ENCODE measurements at places on chromosomes 3 and 15.

DNA sequence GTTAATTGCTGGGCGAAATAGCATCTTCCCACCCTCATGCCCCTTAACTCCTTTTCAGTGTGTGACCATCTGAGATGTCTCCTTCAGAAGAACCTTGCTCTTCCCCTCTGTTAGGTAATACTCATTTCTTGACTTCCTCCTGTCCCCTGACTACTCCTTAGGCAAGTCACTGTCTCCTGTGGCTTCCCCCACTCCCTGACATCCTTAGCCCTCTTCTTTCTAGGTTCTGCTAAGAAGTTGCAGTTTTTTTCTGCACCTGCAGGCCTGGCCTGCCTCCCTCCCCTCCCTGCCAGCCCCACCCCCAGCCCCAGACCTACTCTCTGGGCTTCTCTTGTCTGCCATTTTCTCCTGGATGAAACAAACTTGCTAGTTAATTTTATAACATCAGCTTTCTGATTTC is 15.2 kb upstream of the EID1 start:
- DNase-seq = no peak

DNA sequence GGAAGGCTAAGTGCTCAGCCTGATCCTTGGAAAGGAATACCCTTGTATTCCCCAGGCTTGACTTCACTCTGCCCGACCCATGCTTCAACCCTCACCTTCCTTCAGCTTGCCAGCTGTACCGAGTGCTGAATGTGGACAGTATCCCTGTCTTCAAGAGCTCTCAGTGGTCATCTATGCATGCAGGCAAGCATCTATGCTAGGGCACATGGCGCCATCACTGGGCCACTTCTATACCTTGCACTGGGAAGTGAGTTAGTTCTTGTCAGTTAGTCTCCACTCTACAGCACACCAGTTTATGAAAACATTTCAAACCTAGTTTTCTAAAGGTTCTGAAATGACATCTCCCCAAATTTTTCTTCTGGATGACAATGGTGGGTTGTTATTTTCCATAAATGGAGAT is 82.0 kb upstream of the MYRIP start:
- DNase-seq = no peak

- DNase-seq = peak; percentile 2
Measured at GRCh38 chr15:42593143-42593542, 17.7 kb downstream of the STARD9 start.

- DNase-seq = peak; percentile 16
Measured at GRCh38 chr15:38563723-38564519, 693 bp downstream of the RASGRP1 start.

GRCh38 chr15:89114990-89115389 is 26.7 kb downstream of the ABHD2 start:
- peak; percentile 87 for DNase-seq

DNA sequence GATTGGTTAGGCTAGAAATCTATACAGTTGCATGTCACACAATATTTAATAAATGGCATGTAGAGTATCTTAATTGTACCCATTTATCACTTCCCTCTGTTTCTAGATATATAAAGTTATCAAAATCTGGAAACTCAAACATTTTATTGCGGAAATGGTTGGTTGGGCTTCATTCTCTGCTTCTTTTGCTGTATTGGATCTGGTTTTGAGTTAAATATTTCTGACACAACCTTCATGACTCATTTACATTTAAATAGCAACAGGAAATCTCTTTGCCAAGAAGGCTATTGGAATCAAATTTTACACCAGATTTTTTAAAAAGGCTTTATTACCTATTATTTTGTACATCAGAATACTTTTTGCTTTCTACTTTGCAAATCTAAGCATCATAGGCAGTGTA is 153.8 kb downstream of the EBLN2 start:
- DNase-seq = no peak

DNA sequence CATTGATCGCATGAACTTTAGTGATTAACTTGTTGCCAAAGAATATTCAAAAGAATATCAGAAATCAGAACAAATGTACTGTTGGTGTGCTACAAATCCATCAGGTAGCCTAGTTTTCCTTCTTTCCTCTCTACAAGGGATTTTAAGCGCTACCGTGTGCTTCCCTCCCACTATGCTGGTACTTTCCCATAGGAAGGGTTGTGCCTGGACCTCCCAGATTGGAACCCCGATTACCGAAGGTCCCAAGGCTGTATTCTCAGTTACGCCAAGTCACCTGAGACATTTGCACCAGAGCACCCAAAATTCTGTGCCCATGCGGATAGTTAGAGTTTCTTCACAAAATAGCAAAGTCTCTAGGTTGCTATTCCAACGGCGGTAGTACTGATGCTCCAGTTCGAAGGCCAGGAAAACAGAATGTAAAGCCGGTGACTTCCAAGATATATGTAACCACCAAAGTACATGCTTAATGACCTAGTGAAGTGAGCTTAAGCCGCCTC is 23.4 kb upstream of the GATM start:
- DNase-seq = no peak

- DNase-seq = no peak
Measured at GRCh38 chr15:80667936-80668335, 27.2 kb upstream of the ABHD17C start.

DNA sequence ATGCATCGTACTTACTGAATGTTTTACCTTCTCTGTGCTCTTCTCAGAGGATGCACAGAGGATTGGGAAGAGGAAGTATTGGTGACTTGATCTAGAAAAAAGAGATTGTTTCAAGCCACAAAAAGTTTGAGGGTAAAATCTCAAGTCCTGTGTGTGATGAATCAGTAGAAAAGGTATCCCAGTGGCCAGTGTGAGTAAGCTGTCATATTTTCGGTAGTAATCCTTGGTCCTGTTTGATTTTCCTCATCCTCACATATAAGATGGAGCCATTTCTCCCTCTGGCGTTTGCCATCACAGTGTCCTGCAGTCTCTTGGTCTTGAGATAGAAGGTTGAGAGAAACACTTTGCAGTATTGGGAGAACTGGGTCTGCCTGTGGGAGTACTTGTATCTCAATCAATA is 166.8 kb downstream of the LPP start:
- DNase-seq = no peak

DNA sequence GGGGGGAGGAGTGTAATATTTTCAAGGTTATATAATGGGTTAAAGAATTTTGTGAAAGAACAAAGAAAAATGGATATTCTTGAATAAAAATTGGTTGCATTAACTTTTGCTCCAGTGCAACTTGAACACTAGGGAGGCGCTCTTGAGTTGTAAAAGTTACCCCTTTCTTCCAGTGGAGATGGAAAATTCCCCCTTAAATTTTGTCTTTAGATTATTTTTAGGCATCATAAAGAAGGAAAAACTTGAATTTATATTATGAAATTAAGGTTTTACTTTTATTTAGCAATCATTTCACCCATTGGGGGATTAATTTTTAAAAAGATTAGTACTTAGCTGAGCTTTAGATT is 550 bp upstream of the CHD2 start:
- DNase-seq = peak; percentile 63

DNA sequence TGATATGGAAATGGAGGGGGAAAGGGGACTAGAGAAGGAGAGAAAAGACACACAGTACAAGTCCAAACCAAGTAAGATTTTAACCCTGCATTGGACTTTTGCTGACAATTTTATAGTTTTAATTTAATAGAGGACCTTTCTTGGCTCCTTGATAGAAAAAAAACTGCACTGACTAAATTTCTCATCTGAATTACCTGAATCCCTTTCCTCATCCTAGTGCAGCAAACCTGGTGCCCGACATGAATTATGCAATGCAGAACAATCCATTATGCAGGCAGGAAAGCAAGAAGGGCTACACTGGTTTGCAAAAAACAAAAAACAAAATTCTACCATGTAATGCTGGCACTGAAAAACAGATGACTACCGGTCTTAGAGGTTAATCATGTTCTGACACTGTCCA is 15.5 kb downstream of the MAGI1 start:
- no peak for DNase-seq

GRCh38 chr3:127899200-127899599 is 15.8 kb upstream of the KBTBD12 start:
- no peak for DNase-seq

- no peak for DNase-seq
Measured at GRCh38 chr3:9725775-9726515, 5.6 kb upstream of the BRPF1 start.

DNA sequence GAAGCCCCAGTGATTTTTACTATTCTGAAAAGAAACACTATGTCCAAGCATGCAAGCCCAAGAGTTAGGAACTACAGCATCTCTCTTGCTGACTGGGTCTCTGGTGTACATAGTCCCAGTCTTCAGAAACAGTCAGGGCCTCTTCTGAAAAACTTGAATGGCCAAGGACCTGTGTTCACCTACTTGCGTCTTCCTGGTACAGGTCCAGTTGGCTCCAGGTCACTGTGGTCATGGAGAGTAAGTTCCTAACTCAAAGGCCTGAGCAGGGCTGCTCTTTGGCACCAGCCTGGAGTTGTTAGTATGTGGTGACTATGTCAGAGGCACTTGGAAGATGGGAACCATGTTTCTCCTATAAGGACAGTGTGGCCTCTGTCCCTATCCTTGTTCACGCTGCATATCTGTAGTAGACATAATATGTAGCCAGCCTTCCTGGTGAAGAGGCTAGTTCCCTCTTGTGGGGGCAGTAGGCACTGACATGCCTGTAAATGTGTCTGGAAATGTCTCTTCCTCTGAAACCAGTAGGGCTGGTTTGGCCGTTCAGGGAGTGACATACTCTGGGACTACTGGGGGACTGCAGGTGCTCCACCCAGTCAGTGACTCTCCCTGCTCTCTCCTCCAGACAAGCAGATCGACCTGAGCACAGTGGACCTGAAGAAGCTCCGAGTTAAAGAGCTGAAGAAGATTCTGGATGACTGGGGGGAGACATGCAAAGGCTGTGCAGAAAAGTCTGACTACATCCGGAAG is 2.6 kb upstream of the RBM15B start:
- DNase-seq = no peak

- DNase-seq = no peak
Measured at GRCh38 chr3:145197051-145197820, 963.7 kb downstream of the PLOD2 start.

DNA sequence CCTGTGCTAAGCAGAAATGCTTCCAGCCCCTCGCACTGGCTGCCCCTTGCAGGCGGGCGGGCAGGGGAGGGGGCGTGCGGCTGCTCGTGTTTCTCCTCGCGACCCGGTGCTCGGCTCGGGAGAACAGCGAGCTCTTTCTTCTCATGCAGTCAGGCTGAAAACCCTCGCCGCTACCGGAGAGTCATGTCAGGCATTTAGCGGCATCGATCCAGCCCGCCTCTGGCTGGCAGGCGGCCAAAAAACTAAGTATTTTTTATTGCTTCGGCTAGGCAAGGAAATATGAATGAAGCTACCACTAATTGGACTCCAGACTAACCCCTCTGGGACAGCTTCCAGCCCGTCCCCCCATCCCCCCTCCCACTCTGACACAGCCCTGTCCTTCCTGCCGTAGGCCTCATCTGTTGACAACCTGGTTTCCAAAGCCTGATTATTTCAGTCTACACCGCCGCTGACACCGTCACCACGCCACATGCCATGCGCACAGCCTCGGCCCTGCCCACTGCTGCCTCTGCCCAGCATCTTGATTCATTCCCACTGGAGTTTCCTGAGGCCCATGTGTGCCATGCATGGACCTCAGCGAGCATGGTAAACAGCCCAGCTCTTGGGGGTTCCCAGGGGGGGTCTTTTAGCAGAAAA is 35.3 kb downstream of the TLE3 start:
- no peak for DNase-seq

Data from NCI-H774 (cell line).